ENCODE measurements at places on chromosomes 2 and 18.

DNA sequence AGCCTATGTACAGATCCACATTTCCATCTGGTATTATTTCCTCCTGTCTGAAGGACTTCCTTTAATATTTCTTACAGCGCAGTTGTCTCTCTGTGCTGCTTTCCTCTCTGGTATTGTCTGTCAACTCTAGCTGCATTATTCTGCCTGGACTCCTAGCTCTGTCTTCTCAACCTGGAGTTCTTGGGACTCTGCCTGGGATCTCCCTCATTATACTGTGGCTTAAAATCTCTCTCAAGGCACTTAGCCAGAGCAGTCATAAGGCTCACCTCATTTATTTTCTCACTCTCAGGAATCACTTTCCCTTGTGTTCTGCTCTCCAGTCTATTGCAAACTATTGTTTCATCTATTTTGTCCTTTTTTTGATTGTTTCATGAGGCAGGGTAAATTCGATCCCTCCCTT, 850.4 kb downstream of the ERBB4 start:
- no peak for DNase-seq

DNA sequence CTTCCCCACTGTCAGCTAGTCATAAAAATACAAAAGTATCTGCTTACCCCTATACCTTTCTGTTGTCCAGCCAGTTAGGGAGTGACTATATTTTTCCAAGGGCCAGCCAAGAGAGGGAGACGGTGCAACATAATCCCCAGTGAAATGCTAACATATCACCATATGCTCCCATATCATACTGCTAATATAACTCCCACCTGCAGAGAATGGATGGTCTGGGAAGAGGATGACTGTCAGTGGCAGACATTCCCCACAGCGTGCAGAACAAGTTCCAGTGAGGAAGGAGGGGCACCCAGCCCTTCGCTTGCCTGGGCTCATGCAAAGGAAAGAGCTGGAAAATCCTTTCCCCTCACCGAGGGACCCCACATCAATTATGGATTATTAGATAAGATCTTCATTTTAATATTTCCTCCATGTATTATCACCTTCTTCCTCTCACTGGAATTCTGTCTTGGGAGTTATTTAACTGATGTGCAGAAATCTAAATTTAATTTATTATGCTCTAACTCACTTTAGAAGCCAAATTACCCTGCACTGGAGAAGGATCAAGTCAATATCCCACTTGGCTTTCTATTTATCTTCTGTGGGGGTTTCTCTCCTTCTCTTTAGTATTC, 135.6 kb downstream of the GALNT14 start:
- DNase-seq = no peak

DNA sequence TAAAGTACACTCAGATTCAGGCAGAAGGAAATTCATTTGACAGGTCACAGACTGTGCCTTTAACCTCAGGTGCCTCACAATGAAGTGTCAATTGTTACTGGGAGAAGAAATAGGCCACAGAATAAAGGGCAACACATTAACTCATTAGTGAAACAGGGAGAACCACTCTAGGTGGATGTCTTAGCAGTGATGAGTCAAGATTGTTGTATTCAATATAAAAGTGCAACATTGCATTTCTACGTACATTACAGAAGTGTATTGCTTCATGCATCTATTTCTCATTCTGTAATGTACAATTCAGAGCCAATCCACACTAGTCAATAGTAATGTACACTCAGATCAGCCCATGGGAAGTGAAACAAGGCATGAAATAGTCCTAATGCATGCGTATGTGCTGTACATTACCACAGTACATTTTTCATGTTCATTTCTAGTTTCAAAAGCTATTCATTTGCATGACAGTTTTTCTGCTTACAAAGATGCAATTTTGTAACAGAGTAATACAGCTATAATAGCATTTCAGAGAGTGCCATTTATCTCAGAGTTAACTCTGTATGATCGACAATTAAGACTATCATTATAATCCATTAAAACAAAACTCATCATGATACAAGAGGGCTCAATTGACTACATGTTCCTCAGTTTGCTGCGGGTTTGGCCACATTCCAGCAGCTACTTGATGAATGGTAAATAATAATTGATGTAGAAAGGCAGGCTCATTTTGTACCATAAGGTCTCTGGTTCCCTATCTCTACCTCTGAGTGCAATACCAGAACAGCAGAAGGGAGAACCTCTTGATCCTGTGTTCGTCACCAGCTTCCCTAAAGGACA, 12.2 kb upstream of the ARL5A start:
- no peak for DNase-seq

DNA sequence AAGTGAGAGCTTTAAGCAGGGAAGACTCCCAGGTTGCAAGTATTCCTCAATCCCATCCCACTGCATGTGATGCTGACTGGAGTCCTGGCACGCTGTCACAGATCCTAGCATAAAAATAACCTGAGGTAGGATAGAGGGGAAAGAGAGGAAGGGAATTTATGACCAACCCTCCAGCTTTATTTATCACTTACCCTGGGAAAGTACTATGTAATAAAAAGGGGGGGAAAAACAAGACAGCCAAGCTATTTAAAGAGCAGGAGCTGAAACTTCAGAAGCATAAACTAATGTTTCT, 122.2 kb downstream of the SLC8A1 start:
- no peak for DNase-seq

GRCh38 chr2:155689791-155690190, 642.7 kb downstream of the NR4A2 start:
- DNase-seq = no peak

DNA sequence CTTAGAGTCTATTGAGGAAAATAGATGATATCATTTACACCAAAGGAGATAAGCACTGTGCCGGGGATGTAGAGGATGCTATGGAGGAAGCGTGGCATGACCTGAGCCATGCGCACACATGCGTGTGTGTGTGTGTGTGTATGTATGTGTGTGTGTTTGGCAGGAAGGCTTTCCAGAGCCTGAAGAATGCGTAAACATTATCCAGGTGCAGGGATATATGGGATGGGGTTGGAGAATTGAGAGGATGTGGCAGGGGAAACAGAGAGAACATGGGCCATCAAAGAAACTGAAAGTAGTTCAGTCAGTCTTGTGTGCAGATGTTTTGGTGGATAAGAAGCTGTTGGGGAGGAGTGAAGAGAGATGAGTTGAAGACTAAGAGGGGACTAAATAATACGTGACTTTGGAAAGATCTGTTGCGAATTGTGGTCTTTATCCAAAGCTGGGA, 9.3 kb upstream of the STAT1 start:
- DNase-seq = no peak

GRCh38 chr18:69889009-69889408, 58.7 kb downstream of the CD226 start:
- DNase-seq = no peak

DNA sequence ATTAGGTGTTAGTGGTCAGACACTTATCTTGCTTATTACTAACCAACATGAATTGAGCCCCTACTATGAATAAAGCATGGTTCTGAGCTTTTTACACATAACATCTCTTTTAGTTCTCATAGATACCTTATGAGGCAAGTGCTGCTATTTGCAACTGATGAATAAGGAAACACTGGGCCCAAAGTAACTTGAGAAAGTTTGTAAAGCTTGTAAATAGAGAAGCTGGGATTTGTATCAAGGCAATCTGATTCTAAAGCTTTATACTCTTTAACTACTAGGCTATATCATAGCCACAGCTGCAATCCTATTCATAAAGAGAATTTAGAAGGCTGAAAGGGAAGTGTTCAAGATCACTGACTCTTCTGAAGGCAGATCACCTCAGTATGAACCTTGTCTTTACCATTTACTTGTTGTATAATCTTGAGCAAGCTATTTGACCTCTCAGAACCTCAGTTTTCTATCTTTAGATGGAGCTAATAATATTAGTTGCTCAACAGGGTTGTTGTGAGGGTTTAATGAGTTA, 60.4 kb downstream of the ABCB11 start:
- DNase-seq = no peak
